ENCODE measurements at places on chromosomes 2 and 18.

- DNase-seq: no peak
- peaks cover 30% of the 10 kb centered on the region for H3K36me3 ChIP-seq
- H3K4me3 ChIP-seq: no peak overlapping the region
- H3K4me1 ChIP-seq: peaks cover 36% of the 10 kb centered on the region
- no peaks in the 10 kb centered on the region for H3K27me3 ChIP-seq
- H3K27ac ChIP-seq: peak overlapping the region; percentile 27
Observed at GRCh38 chr2:102149243-102149642, 6.7 kb downstream of the IL1R1 start.

DNA sequence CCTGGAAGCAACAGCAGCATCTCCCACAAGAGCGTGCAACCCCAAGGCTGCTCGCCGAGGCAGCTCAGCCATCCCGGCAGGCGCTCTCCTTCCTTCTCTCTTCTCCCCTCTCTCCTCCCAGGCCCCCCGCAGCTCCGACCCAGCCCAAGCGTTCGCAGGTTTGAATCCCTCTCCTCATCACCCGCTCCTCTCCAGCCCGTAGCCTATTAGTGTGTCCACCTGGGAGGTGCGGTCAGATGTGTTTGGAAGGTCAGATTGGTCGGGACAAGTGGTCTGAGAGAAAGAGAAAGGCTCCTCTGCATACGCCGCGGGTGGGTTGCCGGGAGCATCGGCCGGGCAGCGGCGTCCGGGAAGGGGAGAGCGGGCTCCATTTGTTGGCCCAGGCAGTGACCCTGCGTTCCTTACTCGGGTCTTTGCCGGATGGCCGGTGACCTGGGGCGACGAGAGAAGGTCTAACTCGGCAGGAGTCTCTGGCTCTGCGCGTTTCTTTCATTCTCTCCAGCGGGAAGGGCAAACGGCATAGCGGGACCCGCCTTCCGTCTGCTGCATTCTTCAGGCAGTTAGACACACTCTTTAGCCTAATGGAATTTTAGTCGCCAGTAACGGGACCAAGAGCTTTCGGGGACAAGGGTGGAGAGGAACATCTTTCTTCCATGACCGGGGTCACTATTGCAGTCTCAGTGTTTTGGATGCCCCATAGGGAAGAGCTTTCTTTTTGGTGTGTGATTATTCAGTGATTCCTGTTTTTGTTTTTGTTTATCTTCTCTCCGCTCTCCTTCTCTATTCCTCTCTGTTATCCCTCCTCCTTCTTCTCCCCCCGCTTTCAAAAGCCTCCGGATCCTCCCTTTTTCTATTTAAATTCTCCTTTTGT lies 1.1 kb upstream of the TMEFF2 start:
- H3K36me3 ChIP-seq: no peaks in the 10 kb centered on the region
- H3K27ac ChIP-seq: no peak overlapping the region
- H3K27me3 ChIP-seq: peaks cover 95% of the 10 kb centered on the region
- DNase-seq: peak; percentile 63
- H3K4me1 ChIP-seq: peaks cover 23% of the 10 kb centered on the region
- peak overlapping the region; percentile 44 for H3K4me3 ChIP-seq

DNA sequence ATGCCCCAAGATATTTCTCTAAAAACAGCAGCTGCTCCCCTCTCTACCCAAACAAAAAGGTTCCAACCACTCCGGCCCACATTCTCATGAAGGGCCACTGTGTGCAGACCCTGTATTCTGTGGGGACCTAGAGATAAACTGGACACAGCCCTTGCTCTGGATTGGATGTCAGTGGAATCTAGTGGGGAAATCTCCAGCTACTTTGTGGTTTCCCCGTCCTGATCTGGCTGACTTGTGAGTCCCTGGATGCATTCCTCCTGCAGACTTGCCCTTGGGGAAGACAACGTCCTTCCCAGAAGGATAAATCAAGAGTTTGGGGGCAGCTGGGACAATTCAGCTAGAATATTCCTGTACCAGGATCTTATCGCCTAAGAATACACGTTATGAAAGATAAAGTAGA lies 151.1 kb downstream of the FSHR start:
- H3K27ac ChIP-seq: no peak overlapping the region
- H3K27me3 ChIP-seq: no peaks in the 10 kb centered on the region
- peaks cover 9% of the 10 kb centered on the region for H3K4me1 ChIP-seq
- no peak overlapping the region for H3K4me3 ChIP-seq
- H3K36me3 ChIP-seq: no peaks in the 10 kb centered on the region

DNA sequence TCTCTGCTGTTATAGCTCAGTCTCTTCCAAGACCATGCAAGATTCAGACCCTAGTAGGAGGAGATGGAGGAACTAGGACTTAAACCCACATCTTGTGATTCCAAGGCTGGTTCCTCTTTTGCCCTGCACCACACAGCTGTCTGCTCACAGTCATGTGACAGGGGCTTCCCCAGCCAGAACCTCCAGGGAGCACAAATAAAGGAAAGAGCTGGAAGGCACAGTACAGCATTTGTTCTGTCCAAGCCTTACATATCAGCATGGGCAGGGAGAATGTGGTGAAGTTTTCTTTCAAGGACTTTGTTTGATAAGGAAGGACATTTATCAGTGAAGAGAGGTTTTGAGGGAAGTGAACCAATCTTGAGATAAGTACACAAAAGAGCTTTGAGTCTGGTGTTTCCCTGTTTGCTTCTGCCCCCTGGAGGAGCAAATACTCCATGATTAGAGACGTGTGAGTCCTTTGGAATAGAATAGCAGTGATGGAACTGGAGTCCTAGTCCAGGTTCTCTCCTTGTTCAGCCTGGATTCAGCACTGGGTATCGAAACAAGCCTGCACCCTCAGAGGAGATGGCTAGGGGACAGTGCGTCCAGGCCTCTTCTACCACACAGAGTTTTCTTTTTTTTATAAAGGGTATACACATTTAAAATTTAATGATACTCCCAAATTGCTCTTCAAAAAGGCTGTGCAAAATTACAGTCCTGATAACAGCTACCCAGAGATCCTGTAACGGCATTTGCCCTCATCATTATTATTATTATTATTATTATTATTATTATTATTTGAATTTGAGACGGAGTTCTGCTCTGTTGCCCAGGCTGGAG lies 24.6 kb upstream of the CASP10 start:
- H3K4me3 ChIP-seq: no peak overlapping the region
- DNase-seq: peak; percentile 80
- peaks cover 97% of the 10 kb centered on the region for H3K36me3 ChIP-seq
- H3K27ac ChIP-seq: peak overlapping the region; percentile 55

- peaks cover 3% of the 10 kb centered on the region for H3K4me1 ChIP-seq
- DNase-seq: no peak
- H3K27ac ChIP-seq: no peak overlapping the region
- no peaks in the 10 kb centered on the region for H3K27me3 ChIP-seq
- H3K4me3 ChIP-seq: no peak overlapping the region
Observed at GRCh38 chr2:64086347-64087082, 57.7 kb downstream of the PELI1 start.

- H3K27ac ChIP-seq: no peak overlapping the region
- H3K4me3 ChIP-seq: no peak overlapping the region
- H3K4me1 ChIP-seq: peaks cover 5% of the 10 kb centered on the region
- no peaks in the 10 kb centered on the region for H3K27me3 ChIP-seq
- DNase-seq: no peak
Observed at GRCh38 chr2:158202161-158202815, 100.6 kb downstream of the UPP2 start.

DNA sequence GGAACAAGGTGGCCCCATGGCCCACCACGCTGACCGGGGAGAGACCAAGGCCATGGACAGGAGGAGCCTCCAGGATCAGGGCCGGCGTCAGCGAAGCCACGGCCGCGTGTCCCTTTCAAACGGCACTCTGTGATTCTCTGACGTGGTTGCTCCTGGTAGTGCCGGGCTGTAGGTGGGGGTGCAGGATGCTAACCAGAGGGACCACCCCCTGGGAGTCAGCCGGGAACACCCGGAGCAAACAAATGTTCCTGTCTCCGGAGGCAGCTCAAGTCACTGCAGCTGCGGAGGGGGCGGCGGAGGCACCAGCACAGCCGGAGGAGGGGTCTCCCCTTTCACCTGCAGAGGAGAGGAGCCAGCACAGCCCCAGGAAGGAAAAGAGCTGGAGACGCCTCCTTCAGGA lies 750.6 kb upstream of the SALL3 start:
- H3K27me3 ChIP-seq: no peaks in the 10 kb centered on the region
- H3K4me1 ChIP-seq: no peaks in the 10 kb centered on the region
- H3K27ac ChIP-seq: no peak overlapping the region

- no peaks in the 10 kb centered on the region for H3K4me1 ChIP-seq
- no peaks in the 10 kb centered on the region for H3K36me3 ChIP-seq
- no peak overlapping the region for H3K4me3 ChIP-seq
- H3K27ac ChIP-seq: no peak overlapping the region
- H3K27me3 ChIP-seq: no peaks in the 10 kb centered on the region
Observed at GRCh38 chr2:190277234-190278112, 42.2 kb downstream of the HIBCH start.

DNA sequence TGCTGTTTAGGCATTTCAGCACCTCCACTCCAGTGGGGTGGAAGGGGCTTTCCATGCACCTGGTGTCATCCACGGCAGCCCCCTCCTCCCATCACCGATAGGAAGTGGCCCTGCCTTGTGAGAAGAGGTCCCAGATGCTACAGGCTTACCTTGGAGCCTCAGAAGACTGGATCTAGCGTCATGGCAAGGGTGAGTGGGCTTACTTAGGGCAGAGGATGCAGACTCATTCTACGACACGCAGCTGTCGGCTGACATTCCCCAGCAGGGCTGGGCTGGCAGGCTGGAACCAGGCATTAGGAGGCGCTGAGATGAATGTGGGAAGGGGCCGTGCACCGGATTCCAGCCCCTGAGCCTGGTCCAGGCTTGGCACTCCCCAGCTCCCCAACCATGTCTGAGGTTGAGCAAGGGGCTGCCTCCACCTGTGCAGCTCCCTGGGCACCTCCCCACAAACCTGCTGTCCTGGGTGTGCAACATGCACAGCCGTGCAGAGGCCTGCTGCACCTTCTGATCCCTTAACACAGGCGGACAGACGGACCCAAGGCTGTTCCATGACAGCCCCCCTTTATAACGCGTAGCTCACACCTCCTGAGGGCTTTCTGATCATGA lies 1.7 kb upstream of the PRLH start:
- H3K4me3 ChIP-seq: no peak overlapping the region
- no peaks in the 10 kb centered on the region for H3K36me3 ChIP-seq
- no peaks in the 10 kb centered on the region for H3K4me1 ChIP-seq
- DNase-seq: peak; percentile 52
- no peak overlapping the region for H3K27ac ChIP-seq

DNA sequence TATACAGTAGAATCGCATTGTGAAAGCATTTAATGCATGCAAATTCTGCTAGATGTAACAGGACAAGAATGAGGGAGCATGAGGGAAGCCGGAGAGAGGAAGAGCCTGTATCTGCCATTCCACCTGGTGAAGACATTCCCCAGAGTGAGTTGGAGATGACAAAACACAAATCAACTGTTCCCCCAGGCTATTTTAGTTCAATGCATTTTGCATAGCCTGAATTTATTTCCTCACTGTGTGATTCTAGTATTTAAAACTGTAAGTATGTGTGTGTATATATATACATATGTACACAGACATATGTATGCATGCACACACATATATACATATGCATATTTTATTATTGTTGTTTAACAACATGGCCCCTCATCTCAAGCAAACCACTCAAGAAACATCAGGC lies 54.7 kb downstream of the CCDC68 start:
- H3K27me3 ChIP-seq: no peaks in the 10 kb centered on the region
- H3K4me3 ChIP-seq: no peak overlapping the region
- H3K36me3 ChIP-seq: no peaks in the 10 kb centered on the region
- no peaks in the 10 kb centered on the region for H3K4me1 ChIP-seq
- DNase-seq: no peak

DNA sequence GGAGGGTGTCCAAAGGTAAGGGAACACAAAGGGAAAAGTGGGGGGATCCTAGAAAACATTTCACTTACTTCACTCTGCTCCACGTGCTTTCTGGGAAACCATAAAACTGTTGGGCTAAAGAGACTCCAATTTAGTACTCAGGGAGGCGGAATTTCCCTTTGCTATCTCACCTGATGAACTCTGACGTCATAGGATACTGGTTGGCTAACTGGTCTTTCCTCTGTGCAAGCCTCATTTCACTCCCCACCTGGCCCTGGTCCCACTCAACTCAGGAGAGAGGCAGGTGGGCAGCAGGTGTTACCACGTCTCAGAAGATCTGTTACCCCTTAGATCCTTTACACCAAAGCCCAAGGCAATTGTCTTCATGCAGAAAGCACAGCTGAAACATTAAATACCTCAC lies 51.8 kb upstream of the PMAIP1 start:
- H3K27me3 ChIP-seq: no peaks in the 10 kb centered on the region
- no peak for DNase-seq
- H3K36me3 ChIP-seq: no peaks in the 10 kb centered on the region
- H3K27ac ChIP-seq: no peak overlapping the region

DNA sequence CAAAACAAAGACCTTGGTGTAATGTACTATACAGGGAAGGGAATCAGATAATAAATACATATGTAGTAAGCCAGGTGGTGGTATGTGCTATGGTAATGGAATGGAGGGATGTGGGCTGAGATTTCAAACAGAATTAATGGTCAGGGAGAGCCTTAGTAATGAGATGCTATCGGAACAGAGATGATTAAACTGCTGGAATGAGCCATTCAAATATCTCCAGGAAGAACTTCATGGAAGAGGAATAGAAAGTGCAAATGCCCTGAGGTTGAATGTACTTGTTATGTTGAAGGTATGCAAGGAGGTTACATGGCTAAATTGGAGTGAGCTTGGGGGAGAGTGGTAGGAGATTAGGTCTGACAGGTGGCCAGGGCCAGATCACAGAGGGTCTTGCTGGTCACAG lies 5.1 kb downstream of the SERPINB11 start:
- no peak overlapping the region for H3K27ac ChIP-seq
- no peaks in the 10 kb centered on the region for H3K36me3 ChIP-seq
- no peaks in the 10 kb centered on the region for H3K4me1 ChIP-seq
- H3K27me3 ChIP-seq: no peaks in the 10 kb centered on the region

Data from upper lobe of right lung (tissue), 1 donor.